ENCODE measurements at places on chromosomes 1 and 21.

GRCh38 chr1:192852001-192852947, 43.4 kb downstream of the RGS2 start:
- DNase-seq: no peak

- DNase-seq: no peak
Measured at GRCh38 chr1:166197597-166197996, 30.8 kb upstream of the FAM78B start.

GRCh38 chr21:24948186-24948585, 659.1 kb downstream of the MRPL39 start:
- DNase-seq: no peak

DNA sequence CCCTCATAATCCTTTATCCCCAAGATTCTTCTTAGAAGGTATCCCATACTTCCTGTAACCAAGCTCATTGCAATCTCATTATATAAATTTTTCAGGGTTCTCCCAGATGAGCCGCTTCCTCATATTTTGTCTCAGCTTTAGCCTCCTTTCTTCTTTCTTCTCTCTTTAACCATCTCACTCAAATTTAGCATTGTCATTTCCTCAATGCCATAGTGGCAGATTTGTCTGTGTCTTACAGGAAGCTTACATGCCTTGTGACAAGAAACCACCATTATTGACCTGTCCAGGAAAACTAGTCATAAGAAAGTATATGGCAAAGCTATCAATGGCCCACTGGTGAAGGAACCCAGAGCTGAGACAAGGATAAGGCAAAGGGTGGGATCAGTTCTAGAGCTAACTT, 6.0 kb upstream of the FCRL2 start:
- DNase-seq: no peak

GRCh38 chr21:24832961-24833360, 774.3 kb downstream of the MRPL39 start:
- DNase-seq: no peak

- DNase-seq: no peak
Measured at GRCh38 chr1:205041998-205042910, 758 bp upstream of the CNTN2 start.

Measured in KBM-7 (cell line).